ENCODE measurements at places on chromosomes 4 and X.
A peak's percentile ranks its signal among the peaks of the same experiment; 100 is the strongest.

DNA sequence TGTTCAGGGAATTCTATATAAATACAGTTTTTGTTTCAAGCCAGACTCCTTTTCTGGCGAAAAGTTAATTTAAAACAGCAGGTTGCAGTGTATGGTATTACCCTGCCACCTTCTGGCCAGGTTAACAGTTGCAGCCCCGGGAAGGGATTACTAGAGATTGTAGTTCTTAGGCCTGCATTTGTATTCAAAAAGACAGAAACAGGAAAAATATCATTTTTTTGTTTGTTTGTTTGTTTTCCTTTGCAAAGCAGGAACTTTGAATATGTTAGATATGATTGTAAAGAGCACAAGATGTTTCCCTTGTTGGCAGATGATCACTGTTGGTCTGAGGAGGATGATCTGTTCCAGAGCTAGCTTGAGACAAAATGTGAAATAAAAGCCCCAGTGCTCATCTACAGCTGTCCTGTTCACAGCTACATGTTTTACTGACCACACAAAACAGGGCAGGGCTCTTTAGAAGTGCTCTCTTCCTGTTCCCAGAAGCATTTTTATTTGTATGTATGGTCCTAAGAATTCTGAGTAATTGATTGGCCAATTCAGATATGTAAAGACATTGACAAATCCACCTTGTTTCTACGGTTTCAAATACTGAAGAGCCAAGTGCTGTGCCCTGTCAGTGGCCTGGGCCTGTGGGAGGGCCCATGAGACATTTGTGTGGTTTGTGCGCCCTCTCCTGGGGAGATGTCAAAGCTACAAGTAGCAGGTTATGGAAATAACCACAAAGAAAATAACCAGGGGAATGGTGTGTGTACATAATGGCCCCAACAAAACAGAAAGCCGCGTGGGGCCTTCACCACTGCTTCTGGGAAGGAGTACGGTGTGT is 57.9 kb downstream of the CLDN22 start:
- DNase-seq = no peak

DNA sequence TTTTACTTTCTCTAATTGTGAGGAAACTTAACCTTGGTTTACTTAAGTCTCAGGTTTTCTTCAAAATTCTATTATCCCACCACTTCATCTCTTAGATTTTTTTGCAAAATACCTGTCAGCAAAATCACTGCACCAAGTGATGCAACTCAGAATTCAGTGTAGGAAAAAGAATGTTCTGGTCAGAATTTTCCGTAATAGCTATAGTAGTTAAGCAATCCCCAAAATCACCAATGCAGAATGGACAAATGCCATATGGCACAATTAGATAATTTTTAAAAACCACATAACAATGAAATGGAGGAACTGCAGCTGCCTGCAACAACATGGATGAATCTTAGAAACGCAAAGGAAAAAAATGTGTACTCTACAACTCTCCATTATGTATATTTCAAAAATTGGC is 373.1 kb downstream of the NAF1 start:
- no peak for DNase-seq

DNA sequence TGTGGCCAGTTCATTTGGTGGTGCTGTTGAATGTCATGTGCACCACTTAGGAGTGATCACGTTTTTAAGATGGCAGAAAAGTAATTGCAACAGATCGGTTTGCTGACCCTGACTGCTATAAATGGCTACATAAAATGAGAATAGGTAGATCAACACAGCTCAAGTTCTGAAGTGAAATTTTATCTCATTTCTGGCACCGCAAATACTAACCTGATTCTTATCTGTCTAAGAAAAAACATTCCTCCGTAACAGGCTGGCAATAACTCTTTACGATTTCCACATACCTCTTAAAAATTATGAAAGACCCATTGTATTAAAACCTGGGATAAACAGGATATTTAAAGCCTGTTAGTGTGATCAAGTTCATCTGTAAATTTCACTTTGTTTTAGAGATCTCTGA is 387.5 kb downstream of the PDGFC start:
- DNase-seq = no peak

DNA sequence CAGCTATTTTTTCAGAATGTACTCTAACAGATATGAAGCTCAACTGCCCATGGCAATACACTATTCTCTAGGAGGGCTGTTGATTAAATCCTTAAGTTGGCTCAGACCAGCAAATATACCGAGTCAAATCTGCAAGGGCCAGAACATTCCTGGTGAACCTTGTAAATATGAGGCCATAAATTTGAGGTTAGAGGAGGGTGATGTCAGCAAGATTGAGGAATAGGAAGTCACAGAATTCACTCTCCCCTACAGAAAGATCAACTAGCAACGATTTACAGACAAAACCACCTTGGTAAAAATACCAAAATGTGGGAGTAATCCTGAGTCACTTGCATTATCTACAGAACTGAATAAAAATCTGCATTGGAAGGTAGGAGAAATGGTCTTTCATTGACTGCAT is 399.3 kb downstream of the GPM6A start:
- DNase-seq = peak; percentile 74

GRCh38 chr4:68249434-68249833 is 3.9 kb upstream of the TMPRSS11B start:
- no peak for DNase-seq

- no peak for DNase-seq
These were observed 132.3 kb downstream of the CBR4 start for GRCh38 chr4:168877511-168878491.

GRCh38 chr4:165537028-165537648 is 158.3 kb downstream of the CPE start:
- DNase-seq = no peak

Measured in BJ (cell line).